ENCODE measurements at places on chromosomes 3 and 15. TPM values are rescaled to one million over a fixed set of nuclear protein-coding genes. Genes with fewer than 3 reads are reported as not detected.

CHDH gene
- 17.9 TPM for total RNA-seq

CHRNA3 gene
- 1.5 TPM for total RNA-seq

MCTP2 gene
- total RNA-seq: 5.4 TPM

CCR8 gene
- not detected for total RNA-seq

SMAD6 gene
- total RNA-seq: 38.9 TPM

SLC2A2 gene
- 1.5 TPM for total RNA-seq

CFAP44 gene
- 16.4 TPM for total RNA-seq

ERC2 gene
- total RNA-seq: 34.8 TPM

TICRR gene
- total RNA-seq: 13.9 TPM

SENP7 gene
- 60.9 TPM for total RNA-seq

GP9 gene
- total RNA-seq: not detected

POLQ gene
- 9.6 TPM for total RNA-seq

NR2E3 gene
- not detected for total RNA-seq

UROC1 gene
- not detected for total RNA-seq

PLA1A gene
- 0.18 TPM for total RNA-seq

SKOR1 gene
- 0.75 TPM for total RNA-seq

MYO5C gene
- 63.9 TPM for total RNA-seq

RSRC1 gene
- total RNA-seq: 50.6 TPM

CCPG1 gene
- 24.3 TPM for total RNA-seq

BDH1 gene
- total RNA-seq: 42.8 TPM

NOX5 gene
- total RNA-seq: not detected

GOLGA6D gene
- total RNA-seq: 0.13 TPM

ESYT3 gene
- total RNA-seq: 3.5 TPM

CCR3 gene
- total RNA-seq: not detected

GOLGA8O gene
- total RNA-seq: 0.31 TPM

GAP43 gene
- total RNA-seq: 11.7 TPM

CPOX gene
- total RNA-seq: 24.4 TPM

XCR1 gene
- total RNA-seq: not detected

CHRM5 gene
- not detected for total RNA-seq

DTX3L gene
- 13.0 TPM for total RNA-seq

TOP2B gene
- 195 TPM for total RNA-seq

PPARG gene
- total RNA-seq: 17.1 TPM

HACD2 gene
- 54.4 TPM for total RNA-seq

CKMT1B gene
- 3.3 TPM for total RNA-seq

CCNL1 gene
- total RNA-seq: 155 TPM

GASK1A gene
- 2.3 TPM for total RNA-seq

CPA3 gene
- total RNA-seq: not detected

GOLGA8J gene
- total RNA-seq: not detected

PPP2R3A gene
- total RNA-seq: 35.0 TPM

DAZL gene
- total RNA-seq: not detected

IL5RA gene
- total RNA-seq: 0.11 TPM

GP5 gene
- total RNA-seq: 0.18 TPM

HRH1 gene
- not detected for total RNA-seq

KLHL18 gene
- total RNA-seq: 33.6 TPM

GPR149 gene
- total RNA-seq: not detected

FMN1 gene
- 0.41 TPM for total RNA-seq

CAV3 gene
- not detected for total RNA-seq

AKAP13 gene
- total RNA-seq: 114 TPM

PROK2 gene
- total RNA-seq: not detected

PGBD4 gene
- 1.8 TPM for total RNA-seq
